ENCODE measurements at places on chromosomes 7 and 10.

- no peak for DNase-seq
These were observed 34.8 kb upstream of the SEPHS1 start for GRCh38 chr10:13382703-13383398.

DNA sequence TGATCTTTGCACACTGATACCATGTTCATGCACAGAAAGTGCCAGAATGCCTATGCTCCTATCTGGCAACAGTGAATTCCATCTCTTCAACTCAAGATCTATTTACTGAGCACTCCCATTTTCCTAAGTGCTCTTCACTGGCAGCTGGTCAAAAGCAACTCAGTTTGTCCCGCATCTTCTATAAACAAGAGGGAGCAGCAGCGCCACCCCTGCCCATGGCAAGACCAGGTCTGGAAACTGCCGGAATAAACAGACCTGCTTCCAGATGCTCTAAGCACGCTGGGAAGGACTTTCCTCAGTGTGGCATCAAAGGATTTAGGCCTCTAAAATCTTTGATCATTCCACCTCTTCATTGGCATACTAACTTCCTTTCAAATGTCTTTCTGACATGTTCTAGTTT lies 104.4 kb upstream of the MACROH2A2 start:
- DNase-seq: no peak

- DNase-seq: no peak
These were observed 3.2 kb upstream of the GATA3 start for GRCh38 chr10:8051109-8051821.

GRCh38 chr10:93106631-93107072 lies 33.0 kb downstream of the CYP26A1 start:
- DNase-seq: no peak

- no peak for DNase-seq
These were observed 38.1 kb downstream of the MKI67 start for GRCh38 chr10:128087884-128088709.

- peak; percentile 96 for DNase-seq
These were observed 704 bp upstream of the ERLIN1 start for GRCh38 chr10:100186253-100187212.

DNA sequence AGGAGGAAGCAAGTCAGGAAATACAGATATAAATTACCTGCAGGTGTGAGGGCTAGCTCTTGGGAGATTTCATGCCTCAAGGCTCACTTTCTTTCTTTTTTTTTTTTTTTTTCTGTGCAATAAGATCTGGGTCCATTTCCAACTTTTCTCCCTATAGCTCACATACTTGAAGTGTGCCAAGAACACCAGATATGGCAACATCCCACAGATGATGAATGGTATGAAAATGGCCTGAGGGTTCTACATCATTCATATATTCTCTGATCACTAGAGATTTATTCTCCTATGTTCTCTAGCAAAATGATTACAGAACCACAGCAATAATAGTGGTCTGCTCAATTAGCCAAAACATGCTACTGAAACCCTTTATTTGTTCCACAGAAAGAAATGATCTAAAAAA lies 117.2 kb downstream of the LRRTM3 start:
- no peak for DNase-seq

DNA sequence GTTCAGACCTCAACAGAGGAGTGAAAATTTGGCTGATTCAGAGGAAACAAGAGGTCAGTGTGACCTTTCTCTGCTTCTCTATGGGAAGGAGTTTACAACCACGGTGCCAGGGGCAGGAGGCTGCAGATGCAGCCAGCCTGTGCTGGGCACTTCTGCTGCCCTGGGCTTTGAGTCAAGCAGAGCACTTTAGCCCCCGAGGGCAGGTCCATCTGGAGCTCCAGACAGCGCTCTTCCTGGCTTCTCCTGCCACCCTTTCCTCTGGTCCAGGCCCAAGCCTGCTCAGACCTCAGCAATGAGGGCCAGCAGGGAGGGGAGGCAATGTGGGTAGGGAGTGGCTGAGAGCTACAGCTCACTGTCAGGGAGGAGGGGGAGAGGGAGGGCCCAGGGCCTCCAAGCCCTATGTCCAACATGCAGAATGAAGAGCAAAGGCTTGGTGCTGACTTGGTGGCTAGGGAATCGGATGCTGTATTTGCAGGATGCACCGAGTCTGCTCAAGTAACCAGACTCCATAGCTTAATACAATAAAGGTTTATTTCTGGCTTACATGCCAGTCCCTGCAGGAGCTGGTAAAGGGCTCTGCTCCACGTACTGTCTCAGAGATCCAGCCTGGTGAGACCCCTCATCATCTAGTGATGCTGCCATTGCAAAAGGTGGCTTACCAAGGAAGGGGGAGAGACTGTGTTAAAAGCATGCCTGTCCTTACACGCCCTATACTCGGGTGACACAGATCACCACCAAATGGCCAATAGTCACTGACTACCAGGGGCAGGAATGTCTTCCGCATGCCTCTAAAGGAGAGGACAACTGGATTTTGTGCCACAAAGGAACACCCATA lies 481.6 kb downstream of the RPS24 start:
- no peak for DNase-seq

GRCh38 chr10:2921956-2922680 lies 145.2 kb upstream of the PFKP start:
- DNase-seq: no peak

GRCh38 chr7:132966754-132967469 lies 115.0 kb downstream of the CHCHD3 start:
- no peak for DNase-seq

DNA sequence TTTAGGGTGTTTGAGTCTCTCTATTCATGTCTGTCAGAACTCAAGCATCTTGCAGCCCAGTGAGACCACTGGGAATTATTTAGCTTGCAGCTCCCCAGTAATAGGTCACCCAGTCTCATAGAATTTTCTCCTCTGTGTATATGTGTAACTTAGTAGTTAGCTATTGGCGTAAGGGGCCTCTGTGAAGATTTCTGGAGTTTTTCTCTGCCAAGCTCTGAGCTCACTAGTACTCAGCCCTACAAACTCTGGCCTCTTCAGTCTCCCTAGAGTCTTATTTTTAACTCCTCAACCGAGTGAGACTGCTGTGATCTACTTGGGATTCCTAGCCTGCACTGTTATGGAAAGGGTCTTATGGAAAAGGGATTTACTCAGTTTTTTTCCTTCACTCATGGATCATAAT lies 90.2 kb downstream of the PPP1R9A start:
- no peak for DNase-seq

GRCh38 chr7:123360631-123361030 lies 160.9 kb upstream of the SLC13A1 start:
- no peak for DNase-seq

DNA sequence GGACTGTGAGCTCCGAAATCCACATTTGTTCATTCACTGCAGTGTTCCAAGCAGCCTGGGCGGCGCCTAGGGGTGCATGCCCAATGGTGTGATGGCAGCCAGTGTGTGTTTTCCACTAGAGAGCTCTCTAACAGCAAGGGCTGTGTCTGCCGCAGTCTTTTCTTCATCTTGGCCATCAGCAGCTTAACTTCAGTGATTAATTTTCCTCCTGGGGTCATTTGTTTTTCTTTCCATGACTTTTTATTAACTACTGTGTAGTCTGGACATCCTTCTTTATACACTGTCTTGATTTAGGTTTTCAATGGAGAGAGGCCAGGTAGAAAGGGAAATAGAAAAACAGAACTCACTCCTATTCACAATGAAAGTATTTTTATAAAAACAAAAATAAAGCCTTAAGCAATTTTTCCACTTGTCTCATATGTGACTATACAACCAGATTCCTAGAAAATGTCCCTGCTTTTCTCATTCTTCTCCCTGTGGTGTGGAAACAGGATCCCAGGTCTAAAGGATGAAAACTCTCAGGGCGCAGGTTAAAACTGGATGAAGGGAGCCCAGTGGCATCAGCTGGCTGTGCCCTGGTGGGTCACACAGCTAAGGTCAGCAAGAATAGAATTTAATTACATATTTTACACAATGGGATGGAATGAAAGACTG lies 176.8 kb downstream of the PKD1L1 start:
- no peak for DNase-seq

GRCh38 chr7:40850017-40850416 lies 715.2 kb downstream of the SUGCT start:
- DNase-seq: no peak

DNA sequence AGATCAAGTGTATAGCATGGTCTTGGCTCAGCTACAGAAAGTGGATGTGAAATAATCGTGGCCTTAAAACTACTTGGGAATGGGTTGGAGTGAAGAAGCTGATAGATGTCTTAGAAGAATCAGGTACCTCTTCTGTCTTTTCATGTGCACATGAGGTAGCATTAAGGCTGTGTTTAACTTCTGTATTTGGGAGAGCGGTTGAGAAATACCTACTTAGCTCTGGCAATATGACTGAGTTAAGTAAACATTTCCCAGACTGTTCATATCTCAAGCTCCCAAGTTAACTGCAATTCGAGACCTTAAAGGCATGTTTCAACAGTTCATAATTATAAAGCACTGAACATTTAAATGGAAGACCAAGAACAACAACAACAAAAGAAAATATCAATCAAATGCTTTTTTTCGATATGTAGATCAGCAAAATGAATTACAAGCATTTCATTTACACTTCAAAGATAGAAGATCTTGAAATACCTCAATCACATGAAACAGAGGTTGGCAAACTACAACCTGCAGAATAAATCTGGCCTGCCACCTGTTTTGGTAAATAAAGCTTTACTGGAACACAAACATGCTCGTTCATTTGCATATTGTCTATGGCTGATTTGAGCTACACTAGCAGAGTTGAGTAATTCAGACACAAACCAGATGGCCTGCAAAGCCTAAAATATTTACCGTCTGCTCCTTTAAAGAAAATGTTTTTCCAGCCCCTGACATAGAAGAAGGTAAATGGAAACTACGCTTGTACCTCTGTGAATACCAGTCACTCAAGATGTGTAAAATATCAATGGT lies 337.1 kb upstream of the GLI3 start:
- DNase-seq: no peak

- DNase-seq: no peak
These were observed 30.9 kb downstream of the SCIN start for GRCh38 chr7:12601302-12601869.

GRCh38 chr7:42753367-42753766 lies 158.5 kb downstream of the C7orf25 start:
- DNase-seq: no peak

GRCh38 chr7:68900096-68900495 lies 698.2 kb upstream of the AUTS2 start:
- no peak for DNase-seq

Data from KG1 (cell line).